ENCODE measurements at places on chromosomes 16 and 17.

DNA sequence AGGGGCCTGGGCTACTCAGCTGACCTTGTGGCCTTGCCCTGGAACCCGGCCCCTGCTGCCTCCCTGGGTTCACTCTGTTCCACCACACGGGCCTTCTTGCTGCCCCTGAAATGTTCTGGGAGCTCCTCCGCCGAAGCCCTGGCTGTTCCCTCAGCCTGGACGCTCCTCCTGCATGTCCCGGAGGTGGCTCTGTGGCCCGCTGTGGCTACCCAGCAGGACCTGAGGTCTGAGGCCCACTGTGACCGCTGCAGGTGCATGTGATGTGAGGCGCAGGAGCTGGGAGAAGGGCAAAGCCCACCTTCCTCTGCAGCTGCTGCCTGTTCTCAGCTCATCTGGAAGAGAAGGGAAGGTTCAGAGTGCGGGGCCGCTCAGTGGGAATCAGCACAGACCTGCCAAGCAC is 38.9 kb upstream of the ACSF3 start:
- DNase-seq: no peak

- DNase-seq: peak; percentile 11
Measured at GRCh38 chr16:69438465-69438864, 14.0 kb downstream of the CYB5B start.

GRCh38 chr17:64152428-64153125 is 22.6 kb upstream of the ERN1 start:
- no peak for DNase-seq

DNA sequence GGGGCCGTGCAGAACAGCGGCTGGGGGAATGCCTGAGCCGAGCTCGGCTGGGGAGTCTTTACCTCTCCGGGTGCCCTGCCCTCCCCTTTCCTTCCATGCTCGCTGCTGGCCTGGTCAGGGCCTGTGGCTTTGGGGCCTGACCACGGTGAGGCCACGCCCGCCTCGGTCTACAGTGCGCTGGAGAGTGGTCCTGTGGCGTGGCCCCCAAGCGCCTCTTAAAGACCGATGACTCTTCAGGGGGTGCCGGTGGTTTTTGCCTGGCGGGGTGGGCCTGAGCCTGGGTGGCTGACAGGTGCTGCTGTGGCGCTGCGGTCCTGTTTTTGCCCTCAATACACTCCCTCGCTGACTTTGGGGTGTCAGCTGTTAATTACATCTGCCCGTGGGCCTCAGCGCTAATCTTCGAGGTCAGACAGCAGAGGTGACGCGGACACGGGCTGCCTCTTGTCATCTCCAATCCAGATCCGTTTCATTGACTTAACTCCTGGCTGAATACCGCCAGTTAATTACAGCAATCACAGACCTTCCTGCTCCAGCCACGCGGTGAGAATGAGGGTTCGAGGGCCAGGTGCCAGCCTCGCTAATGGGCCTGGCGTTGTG is 29.7 kb downstream of the GSE1 start:
- DNase-seq: no peak

DNA sequence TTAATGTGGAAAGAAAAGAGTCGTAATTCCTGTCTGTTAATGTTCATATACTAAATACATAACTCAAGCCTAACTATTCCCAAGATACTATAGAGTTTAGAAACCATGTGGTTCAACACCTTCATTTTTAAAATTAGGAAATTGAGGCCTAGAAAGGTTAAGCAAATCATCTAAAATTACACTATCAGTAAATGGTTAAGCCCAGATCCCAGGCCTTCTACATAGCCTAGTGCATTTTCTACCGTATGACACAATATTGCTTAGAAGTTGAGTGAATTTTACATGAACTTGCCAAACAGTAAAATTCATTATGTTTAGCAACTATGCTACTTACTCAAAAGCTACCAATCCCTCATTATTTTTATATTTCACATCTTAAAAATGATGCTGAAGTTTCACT is 6.8 kb downstream of the NACA2 start:
- DNase-seq: no peak

Measured in CD4-positive, alpha-beta T cell treated with Interleukin-17A for 1 hour (primary cell).